ENCODE measurements at places on chromosomes 13 and 19. TPM values are rescaled to one million over a fixed set of nuclear protein-coding genes. Genes with fewer than 3 reads are reported as not detected.

HNRNPM gene
- 223 TPM for total RNA-seq

SGCG gene
- 0.59 TPM for total RNA-seq

HSH2D gene
- not detected for total RNA-seq

PDX1 gene
- 0.59 TPM for total RNA-seq

PRTN3 gene
- not detected for total RNA-seq

KCNJ14 gene
- total RNA-seq: 0.95 TPM

CLC gene
- not detected for total RNA-seq

IGFL2 gene
- total RNA-seq: not detected

DNA sequence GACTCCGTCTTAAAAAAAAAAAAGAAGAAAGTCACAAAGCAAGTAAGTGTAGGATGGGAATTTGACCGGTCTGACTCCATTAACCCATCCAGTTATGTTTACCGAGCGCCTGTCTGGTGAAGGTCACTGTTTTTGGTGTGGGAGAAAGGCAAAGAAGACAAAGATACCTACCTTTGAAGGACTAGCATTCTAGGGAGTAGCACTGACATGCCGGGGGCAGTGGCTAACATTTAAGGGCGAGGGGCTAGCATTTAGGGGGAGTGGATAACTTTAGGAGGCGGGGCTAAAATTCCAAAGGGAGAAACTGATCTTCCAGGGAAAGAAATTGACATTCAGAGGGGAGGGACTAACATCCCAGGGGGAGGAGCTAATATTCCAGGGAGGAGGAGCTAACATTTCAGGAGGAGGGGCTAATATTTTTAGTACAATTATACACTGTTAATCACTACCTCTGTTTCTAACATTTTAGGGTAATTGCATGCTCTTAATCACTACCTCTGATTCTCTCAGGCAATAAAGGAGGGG lies 8.7 kb downstream of the GPR32 start:
- no peak for DNase-seq
- no peak overlapping the region for H3K27ac ChIP-seq
- H3K4me3 ChIP-seq: no peak overlapping the region

- peaks cover 5% of the 10 kb centered on the region for H3K4me1 ChIP-seq
- no peaks in the 10 kb centered on the region for H3K27me3 ChIP-seq
- no peak for DNase-seq
- no peak overlapping the region for H3K4me3 ChIP-seq
Observed at GRCh38 chr13:99254830-99255229, 3.3 kb downstream of the GPR18 start.

GRCh38 chr13:32316028-32316339 lies 676 bp downstream of the BRCA2 start:
- peaks cover 2% of the 10 kb centered on the region for H3K27me3 ChIP-seq
- no peaks in the 10 kb centered on the region for H3K36me3 ChIP-seq
- DNase-seq: no peak
- H3K4me1 ChIP-seq: peaks cover 2% of the 10 kb centered on the region
- peak overlapping the region; percentile 98 for H3K27ac ChIP-seq

GRCh38 chr13:35841060-35841521 lies 290.1 kb downstream of the DCLK1 start:
- H3K4me1 ChIP-seq: peaks cover 2% of the 10 kb centered on the region
- H3K27ac ChIP-seq: no peak overlapping the region
- DNase-seq: no peak
- no peaks in the 10 kb centered on the region for H3K36me3 ChIP-seq

DNA sequence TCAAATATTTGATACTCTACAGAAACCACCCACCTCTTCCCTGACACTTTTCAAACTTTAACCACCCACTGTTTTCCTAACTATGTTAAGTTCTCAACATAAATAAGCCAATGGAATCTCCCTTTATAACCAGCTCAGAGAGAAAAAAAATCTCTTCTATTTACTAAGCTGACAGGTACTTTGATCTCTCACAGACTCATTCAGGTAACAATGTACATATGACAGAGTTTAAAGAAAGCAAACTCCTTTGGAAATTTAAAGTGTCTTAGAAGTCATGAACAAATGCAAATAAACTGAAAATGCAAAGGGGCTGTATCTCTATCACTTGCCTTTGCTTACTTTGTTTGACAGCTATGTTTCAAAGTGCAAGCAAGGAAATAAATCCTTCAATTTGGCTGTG lies 109.3 kb downstream of the KLF12 start:
- H3K27me3 ChIP-seq: peaks cover 1% of the 10 kb centered on the region
- peaks cover 31% of the 10 kb centered on the region for H3K4me1 ChIP-seq
- peaks cover 9% of the 10 kb centered on the region for H3K36me3 ChIP-seq

- no peak for DNase-seq
- H3K27me3 ChIP-seq: peaks cover 2% of the 10 kb centered on the region
- no peaks in the 10 kb centered on the region for H3K4me1 ChIP-seq
- H3K27ac ChIP-seq: no peak within 1 kb of the TSS
Observed at GRCh38 chr19:44671400-44671799, at the start of gene CEACAM19. CEACAM19 (plus strand) TSS chr19:44671482; CDS start chr19:44671932, 450 bp downstream.

- no peak overlapping the region for H3K27ac ChIP-seq
- H3K27me3 ChIP-seq: peaks cover 7% of the 10 kb centered on the region
- H3K36me3 ChIP-seq: peaks cover 15% of the 10 kb centered on the region
- H3K4me1 ChIP-seq: peaks cover 57% of the 10 kb centered on the region
Observed at GRCh38 chr13:99007414-99007986, 29.6 kb upstream of the DOCK9 start.

DNA sequence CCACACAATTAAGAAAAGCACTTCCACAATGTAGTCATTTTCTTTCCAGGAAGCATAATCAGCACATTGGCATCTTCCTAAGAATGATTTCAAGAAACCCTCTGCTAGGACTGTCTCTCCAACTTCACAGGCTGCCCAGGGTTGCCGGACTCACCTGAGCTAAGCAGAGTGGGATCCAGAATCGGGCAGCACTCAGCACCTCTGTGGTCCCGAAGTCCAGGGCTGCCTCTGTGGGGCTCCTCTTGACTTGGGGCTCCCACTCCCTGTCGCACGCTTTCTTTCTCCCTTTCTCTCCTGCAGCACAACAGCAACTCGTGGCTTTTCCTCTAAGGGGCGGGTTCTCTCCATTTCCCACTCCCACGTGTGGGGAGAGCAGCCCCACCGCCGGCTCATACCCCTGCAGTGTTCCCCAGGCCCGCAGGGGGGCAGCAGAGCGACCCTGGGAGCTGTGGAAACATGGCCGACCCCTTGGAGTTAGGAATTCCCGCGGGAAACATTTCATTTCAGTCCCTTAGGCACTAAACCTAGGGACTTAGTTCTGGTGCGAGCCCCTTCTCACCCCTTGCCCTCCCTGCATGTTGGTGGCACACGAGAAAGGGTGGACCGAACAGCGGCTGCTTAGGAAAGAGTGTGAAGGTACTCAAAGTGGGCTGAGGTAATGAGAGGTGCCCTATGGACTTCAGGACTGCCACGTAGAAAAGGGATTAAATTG lies at the start of gene TMEM272:
Gene TMEM272 (minus strand): TSS at position 316 of the 712 bp plus-strand sequence. CDS start 6,647 bp downstream, outside the sequence.
- no peak within 1 kb of the TSS for H3K27ac ChIP-seq
- H3K4me1 ChIP-seq: peaks cover 12% of the 10 kb centered on the region
- no peaks in the 10 kb centered on the region for H3K27me3 ChIP-seq
- peak within 1 kb of the TSS; percentile 58 for H3K4me3 ChIP-seq
- peak; percentile 85 for DNase-seq
- no peaks in the 10 kb centered on the region for H3K36me3 ChIP-seq

DNA sequence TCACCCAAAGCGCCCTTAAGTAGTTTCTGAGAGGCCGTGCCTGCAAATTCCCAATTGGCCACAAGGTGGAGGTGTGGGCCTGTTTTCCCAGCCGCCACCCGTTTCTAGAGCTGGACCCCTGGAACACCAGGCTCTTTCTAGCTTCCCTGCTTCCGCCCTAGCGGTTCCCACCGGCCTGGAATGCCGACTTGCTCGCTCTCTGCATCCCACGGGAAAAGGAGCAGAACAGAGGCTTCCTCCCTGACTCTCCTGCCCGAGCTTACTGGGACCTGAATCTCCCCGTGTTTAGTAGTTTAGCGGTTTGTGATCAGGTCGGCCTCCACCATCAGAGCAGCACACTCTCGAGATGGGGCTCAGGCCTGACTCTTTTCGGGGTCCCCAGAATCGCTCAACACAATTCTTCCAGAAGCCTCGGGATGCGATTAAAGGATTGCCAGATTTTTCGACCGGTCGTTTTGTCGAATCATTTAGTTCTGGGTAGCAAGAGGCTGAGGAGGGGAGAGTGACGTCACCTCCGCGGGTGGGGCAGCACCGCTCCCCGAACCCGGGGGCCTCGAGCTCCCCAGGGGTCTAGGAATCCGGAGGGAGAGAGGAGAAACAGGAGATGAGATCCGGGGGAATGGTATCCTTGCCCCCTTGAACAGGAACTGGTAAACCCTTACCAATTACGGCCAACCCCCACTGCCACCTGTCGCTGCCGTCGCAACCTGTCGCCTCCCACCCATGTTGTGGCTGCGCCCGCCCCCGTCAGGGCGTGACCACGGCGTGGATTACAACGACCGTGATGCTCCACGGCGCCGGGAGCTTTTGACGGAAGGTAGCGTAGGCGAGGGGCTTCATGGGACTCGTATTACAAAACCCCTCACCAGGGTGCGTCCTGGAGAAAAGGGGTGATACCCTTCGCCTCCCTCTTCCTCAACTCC lies 8.0 kb downstream of the NAPSA start:
- peaks cover 13% of the 10 kb centered on the region for H3K27me3 ChIP-seq
- no peaks in the 10 kb centered on the region for H3K4me1 ChIP-seq
- H3K27ac ChIP-seq: no peak overlapping the region
- no peak overlapping the region for H3K4me3 ChIP-seq
- DNase-seq: peak; percentile 46
- H3K36me3 ChIP-seq: peaks cover 11% of the 10 kb centered on the region

GRCh38 chr13:27236478-27236877 lies 14.9 kb upstream of the RPL21 start:
- no peaks in the 10 kb centered on the region for H3K36me3 ChIP-seq
- H3K27ac ChIP-seq: no peak overlapping the region
- H3K4me1 ChIP-seq: no peaks in the 10 kb centered on the region
- H3K4me3 ChIP-seq: no peak overlapping the region
- no peak for DNase-seq

- no peaks in the 10 kb centered on the region for H3K4me1 ChIP-seq
- H3K27ac ChIP-seq: no peak overlapping the region
- no peak for DNase-seq
Observed at GRCh38 chr13:74280795-74281490, 146.7 kb upstream of the KLF12 start.

DNA sequence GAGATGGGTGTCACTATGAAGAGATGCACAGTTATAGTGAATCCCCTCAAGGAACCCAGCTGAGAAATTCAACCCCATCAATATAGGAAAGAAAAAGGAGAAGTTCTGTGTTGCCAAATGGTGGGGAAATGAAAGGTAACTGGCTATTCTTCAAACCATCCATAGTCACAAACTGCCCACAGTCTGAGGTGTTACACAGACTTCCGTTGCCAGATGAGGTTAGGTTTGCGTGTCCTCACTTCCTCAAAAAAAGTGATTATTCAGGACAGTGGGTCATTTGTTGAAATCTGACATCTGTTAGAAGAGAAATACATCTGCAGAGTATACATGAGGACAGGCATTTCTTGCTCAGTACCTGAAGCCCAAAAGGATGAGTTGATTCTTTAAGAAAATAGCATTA lies 9.0 kb downstream of the SIGLEC5 start:
- DNase-seq: no peak
- no peak overlapping the region for H3K27ac ChIP-seq
- H3K4me3 ChIP-seq: no peak overlapping the region
- no peaks in the 10 kb centered on the region for H3K36me3 ChIP-seq

DNA sequence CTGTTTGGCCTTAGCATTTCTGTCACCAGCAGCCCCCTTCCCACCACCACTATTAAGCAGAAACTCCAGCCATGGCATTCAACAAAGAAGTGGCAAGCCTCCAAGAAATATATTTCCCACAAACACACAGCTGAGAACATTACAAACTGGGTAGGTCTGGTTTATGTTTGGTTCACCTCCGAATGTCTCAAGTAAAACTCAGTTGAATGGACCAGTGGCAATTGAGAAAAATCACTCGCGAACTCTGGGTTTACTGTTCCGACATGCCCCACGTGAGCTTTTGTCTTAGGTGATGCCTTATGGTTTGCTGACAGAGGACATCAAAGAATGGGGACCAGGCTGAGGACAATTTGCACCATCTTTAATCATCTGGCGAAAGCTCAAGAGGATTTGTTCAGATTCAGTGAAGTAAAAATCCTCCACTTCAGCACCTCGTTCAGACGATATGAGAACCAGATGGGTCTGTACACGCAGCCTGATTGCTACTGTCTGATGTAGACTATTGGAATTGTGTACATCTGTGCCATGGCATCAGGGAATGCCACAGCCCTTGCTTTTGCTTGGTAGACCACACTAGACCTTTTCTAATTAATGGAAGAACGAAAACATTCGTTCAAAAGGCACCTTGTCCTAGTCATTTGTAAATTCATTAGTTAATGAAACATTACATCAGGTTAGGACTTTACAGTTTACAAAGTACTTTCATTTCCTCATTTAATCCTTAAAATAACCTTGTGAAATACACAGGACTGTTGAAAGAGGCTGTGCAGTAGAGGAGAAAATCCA lies 59.4 kb downstream of the SLC10A2 start:
- H3K4me3 ChIP-seq: no peak overlapping the region
- peaks cover 3% of the 10 kb centered on the region for H3K27me3 ChIP-seq
- no peak for DNase-seq
- H3K27ac ChIP-seq: no peak overlapping the region
- H3K36me3 ChIP-seq: no peaks in the 10 kb centered on the region

DNA sequence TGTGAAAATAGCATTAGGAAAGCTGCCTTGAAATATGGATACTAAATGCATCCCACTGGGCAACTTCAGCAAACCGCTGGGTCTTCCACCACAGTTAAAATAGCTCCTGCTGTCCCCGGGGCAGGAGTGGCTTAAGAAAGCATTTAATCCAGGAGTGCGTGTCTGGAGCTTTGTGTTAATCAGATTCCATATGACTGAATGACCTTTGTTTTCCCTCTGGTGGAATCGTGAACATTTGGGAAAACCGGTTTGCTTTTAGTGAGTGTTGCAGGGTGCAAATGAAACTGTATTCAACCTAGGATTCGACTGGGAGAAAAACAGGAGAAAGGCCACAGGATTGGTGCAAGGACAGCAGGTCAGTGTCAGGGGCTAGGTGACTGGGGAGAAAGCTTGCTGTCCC lies 237.6 kb upstream of the MAB21L1 start:
- peaks cover 2% of the 10 kb centered on the region for H3K4me1 ChIP-seq
- no peak overlapping the region for H3K4me3 ChIP-seq
- H3K36me3 ChIP-seq: no peaks in the 10 kb centered on the region

GRCh38 chr19:55481794-55482155 lies 3.2 kb upstream of the NAT14 start:
- no peak overlapping the region for H3K27ac ChIP-seq
- peaks cover 24% of the 10 kb centered on the region for H3K27me3 ChIP-seq
- DNase-seq: no peak
- H3K36me3 ChIP-seq: peaks cover 16% of the 10 kb centered on the region
- H3K4me3 ChIP-seq: no peak overlapping the region
- peaks cover 15% of the 10 kb centered on the region for H3K4me1 ChIP-seq

All from endothelial cell (in vitro differentiated cells).